Activated CD4-positive, alpha-beta T cell treated with anti-CD3 and anti-CD28 coated beads, Interleukin-2, amount 50 U/mL, for 48 hours (primary cell): ENCODE measurements at places on chromosomes 16 and 17.

- no peak for DNase-seq
Measured at GRCh38 chr17:8949061-8949661, 16.3 kb downstream of the PIK3R5 start.

DNA sequence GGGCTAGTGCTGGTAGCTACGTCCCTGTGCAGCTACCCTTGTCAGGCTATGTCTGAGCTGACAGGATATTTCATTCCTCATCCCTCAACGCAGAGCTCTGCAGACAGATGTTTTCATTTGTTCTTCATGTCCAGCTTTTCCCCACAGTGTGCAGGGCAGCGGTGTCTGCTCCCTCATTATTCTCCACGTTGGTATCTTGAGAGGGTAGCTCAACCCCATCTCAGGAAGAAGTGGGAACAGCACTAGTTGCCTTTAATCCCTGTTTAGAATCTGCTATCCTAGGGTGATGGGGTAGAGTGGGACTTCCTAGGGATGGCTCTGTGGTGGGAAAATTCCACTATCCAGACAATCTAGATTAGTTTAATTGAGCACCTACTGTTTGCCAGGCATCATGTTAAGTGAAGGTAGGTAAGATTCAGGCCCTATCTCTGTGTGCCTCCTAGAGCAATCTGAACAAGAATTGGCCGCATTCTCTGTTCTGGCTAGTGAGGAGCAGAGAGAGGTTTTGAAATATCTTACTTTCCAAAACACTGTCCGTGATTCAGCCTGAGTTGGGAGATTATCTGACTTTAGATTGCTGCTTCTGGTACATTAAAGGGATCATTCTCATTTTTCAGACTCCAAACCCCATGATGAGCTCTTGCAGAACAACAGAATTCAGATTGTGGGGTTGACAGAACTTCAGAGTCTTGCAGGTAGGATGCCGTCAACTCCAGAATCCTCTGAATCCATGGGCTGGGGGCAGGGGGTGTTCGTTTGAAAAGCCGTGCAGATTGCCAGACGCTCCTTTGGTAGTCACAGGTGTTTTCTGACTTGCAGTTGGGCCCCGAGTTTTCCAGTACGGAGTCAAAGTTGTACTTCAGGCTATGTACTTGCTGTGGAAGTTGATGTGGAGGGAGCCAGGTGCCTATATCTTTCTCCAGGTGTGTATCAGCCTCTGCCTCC is 963 bp downstream of the ALG1 start:
- DNase-seq: no peak

GRCh38 chr16:20946015-20946629 is 45.6 kb downstream of the LYRM1 start:
- no peak for DNase-seq

GRCh38 chr16:86222547-86222946 is 287.8 kb upstream of the FOXF1 start:
- no peak for DNase-seq

DNA sequence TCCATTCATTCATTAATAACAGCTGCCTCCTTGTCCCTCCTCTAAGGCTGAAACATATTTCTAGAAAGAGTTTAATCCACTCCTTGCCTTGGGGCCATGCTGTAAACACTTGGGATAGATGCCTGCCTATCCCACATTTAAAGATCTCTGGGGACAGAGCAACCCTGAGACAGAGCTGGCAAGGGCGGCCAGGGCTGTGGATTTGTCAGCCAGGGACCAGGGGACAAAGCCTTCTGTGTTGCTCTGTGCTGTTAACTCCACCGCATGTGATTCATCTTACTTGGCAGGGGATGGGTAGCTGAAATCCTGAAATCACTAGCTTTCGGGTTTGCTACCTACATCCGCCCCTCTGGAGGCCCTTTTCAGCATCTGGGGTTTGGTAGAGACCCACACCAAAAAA is 392.9 kb downstream of the SLC39A11 start:
- no peak for DNase-seq
